ENCODE measurements at places on chromosomes 4 and X. TPM values are rescaled to one million over a fixed set of nuclear protein-coding genes. Genes with fewer than 3 reads are reported as not detected.

DNA sequence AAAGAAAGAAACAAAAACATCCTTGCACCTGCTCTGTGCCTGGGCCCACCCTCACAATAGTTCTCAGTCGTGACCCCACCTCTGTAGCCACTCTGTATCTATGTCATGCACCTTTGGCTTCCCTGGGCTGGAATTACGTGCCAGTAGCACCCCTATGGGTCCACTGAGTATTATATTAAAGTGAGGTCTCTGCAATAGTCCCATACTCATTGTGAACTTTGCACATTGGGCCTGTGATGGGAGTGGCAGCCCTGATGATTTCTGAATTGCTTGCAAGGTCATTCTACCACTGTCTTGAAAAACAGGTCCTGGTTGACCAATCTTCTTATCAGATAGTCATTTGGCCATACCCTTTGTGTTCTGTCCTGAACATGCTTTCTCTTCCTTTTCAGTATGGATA lies 1012.1 kb downstream of the RAB28 start:
- no peak for DNase-seq

- DNase-seq: no peak
These were observed 126.1 kb downstream of the SPRY1 start for GRCh38 chr4:123522646-123523045.

MAGEB10 gene
- total RNA-seq: not detected

DNA sequence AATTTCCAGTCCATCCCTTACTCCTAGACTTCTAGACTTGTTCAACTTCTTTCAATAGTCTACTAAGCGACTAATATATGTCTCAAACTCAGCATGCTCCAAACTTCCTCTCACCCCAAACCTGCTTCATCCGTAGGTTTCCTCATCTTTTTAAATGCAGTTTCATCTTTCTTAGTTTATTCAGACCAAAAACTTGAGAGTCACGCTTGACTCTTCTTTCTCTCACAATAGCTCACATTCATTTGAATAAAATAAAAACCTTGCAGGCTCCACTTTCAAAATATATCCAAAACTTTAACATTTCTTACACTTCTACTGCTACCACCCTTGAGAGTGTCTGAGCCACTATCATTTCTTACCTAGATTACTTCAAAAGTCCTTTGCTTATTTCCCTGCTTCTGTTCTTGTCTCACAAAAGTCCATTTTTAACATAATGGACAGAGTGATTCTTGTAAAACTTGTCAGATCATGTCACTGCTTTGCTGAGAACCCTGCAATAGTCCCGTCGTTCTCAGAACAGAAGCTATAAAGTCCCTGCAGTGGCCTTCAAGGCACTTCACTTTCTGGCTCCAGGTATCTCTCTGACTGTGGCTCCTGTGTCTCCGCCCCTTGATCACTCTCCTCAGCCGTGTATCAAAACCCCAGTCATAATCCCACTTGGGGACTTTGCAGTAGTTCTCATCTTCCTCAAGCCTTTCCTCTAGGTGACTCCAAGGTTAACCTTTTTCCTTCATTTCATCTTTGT lies 167.6 kb downstream of the ARHGAP24 start:
- DNase-seq: no peak

GRCh38 chr4:108484187-108484586 lies 136.2 kb upstream of the RPL34 start:
- DNase-seq: no peak

GRCh38 chr4:153518001-153518400 lies 51.8 kb downstream of the TMEM131L start:
- no peak for DNase-seq

KDR gene
- total RNA-seq: 2.0 TPM

- no peak for DNase-seq
These were observed 557.2 kb upstream of the GRIA3 start for GRCh38 chrX:122626871-122627270.

Measured in glutamatergic neuron (in vitro differentiated cells).